ENCODE measurements at places on chromosomes 1 and 21. TPM values are rescaled to one million over a fixed set of nuclear protein-coding genes. Genes with fewer than 3 reads are reported as not detected.

GRCh38 chr1:245467804-245468203 is 313.0 kb downstream of the KIF26B start:
- DNase-seq, result no peak

- no peak for DNase-seq
These were observed 55.7 kb upstream of the ETV3 start for GRCh38 chr1:157193702-157194391.

- DNase-seq, result no peak
These were observed 10.0 kb upstream of the IGSF3 start for GRCh38 chr1:116677474-116678062.

DNA sequence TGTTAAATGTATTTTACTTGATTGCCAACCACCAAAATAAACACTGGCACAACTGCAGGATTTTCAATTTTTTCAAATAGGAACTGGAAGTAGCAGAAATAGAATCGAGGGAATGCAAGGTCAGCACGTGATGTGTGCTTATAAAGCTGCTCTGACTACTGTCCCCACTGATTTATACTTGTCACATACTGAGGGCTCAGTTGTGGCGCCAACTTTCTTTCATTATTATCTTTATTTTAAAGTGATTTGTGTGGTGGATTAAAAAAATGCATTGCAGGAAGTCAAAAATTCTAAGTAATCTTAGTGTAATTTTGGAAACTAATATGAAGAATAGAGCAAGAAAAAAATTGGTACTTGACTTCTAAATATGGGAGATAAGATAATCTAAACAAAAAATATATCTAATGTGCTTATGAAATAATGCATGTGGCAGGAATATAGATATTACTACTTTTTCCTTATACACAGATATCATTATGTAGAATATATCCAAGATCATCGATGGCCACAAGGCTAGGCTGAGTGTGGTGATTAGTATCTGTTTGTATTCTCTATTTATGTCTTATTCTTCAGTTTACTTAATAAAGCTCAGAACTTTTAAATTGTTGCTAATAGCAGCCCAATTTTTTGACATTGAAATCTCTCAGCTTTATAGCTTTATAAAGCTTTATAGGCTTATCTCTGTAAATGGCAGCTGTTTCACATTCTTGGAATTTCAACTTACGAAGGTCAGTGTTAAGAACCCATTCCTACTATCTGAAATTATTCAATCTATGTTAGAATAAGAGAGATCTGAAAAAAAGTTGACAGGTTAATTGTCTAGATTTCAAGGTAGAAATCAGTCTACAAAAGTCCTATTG is 404.5 kb upstream of the ADAMTS5 start:
- no peak for DNase-seq

Gene TMEM50A
- total RNA-seq, result 41.4 TPM

DNA sequence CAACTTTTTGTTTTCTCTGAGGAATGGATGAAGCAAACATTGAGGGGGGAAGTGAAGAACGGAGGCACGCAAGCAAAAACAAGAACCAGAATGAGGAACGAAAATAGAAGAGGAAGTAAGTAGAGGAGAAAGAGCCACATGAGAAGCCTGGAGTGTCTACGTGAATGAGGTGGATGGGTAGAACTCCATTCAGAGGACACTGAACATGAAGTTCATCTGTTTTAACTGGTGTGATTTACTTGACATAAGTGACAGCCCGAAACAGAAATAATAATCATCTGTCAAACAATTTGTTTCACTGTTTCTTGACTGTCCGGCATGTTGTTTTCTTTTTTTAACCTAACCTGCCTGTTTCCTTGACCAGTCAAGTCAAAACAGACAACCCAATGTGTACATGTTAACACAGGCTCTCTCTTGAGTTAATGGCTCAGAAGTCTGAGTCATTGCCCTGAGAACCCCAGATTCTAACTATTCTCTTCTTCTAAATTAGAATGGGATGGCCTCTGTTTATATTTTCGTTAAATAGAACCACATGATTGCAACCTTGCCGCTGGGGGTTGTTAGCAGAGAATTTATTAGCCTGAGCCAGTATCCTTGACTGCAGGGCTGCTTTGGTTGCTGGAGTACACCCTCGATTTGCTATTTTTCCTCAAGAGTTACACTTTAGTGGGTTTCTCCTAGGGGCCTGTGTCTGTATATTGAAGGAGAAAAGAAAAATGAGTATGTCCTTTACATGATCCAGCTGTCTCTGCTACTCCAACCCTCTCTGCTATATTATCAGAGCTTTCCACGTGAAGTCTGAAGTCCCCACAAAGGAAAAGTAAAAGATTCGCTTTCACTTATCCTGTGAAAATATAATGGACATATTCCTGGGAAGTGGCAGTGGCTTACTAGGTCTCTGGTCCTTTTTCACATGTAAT is 151.7 kb downstream of the ZC3H11B start:
- no peak for DNase-seq

DNA sequence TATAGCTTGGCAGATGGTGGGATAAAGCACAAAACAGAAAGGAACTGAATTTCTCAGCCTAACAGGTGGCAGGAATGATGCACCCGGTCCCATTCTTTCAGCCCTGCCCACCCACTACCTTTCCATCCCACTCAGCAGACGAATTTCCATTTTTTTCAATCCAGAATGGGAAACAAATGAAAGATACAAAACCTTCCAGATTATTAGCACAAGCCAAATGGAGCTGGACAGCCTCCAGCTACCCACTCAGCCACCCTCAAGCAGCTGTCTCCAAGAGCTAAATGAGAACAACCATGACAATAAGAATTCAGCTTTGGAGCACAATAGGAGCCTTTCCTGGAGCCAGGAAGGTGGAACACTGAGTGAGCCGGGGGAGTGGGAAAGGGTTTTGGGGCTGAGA is 96.3 kb upstream of the ST6GALNAC5 start:
- DNase-seq, result no peak

DNA sequence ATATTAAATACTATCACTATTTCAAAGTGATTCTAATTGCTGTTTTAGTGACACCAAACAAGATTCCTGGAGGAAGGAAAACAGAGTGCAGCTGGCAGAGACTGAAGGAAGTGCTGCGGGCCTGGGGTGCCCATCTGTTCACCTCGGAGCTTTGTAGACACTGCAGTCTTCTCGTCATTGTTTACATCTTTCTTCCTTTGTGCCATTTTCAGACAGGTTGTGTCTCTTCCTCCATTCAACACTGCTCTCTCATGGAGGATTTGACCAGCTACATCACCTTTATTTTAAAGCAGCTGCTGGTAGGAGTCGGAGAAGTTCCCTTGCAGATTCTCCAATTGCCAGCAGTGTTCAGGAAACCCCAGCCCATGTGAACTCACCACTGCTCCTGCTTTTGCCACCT is 37.3 kb downstream of the ABCA4 start:
- no peak for DNase-seq

Gene CNR2
- not detected for total RNA-seq
